Colonic mucosa (tissue), 4 donors: ENCODE measurements at places on chromosomes 16 and 17. TPM values are rescaled to one million over a fixed set of nuclear protein-coding genes. Genes with fewer than 3 reads are reported as not detected.

PRDM7 gene
- total RNA-seq: not detected

ARHGAP44 gene
- total RNA-seq: 51.5 TPM

STH gene
- total RNA-seq: not detected

KRTAP9-2 gene
- total RNA-seq: not detected

SCO1 gene
- total RNA-seq: 54.7 TPM

- DNase-seq: no peak
Observed at GRCh38 chr16:26374279-26374925, 682.6 kb downstream of the HS3ST4 start.

DNA sequence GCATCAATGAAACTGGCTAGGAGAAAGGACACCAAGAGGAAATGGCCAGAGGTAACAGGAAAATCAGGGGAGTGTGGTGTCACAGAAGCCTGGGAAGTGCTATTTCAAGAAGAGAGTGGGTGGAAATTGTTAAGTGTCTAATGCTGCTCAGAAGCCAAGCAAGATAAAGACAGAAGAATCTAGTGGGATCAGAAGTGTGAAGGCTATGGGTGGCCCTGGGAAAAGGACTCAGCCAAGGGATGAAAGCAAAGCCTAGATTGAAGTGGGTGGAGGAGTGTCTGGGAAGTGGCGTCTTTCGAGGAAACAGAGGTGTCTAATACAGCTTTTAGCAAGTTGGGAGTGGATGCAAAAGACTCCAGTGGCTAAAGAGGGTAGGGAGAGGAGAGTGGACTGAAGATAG lies 13.4 kb downstream of the PDZD9 start:
- no peak for DNase-seq

DNA sequence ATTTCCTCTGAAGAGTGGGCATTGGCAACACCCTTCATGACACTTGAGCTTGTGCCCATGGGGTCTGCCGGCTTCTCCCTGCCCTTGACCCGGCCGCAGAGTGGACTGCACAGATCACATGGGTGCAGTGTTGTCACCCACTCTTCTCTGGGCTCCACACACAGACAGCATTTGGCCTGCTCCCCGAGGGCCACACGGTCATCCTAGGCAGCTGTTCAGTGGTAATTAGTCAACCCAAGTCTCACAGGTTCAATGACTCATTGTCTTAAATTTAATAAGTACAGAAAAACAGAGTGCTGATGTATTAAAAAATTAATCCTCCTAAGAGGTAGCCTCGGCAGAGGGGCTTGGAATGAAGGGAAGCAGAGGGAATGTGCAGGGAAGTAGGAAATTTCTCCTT lies 204.8 kb downstream of the MSI2 start:
- DNase-seq: no peak

- no peak for DNase-seq
Observed at GRCh38 chr17:35214631-35215273, 20.6 kb upstream of the SLC35G3 start.

GRCh38 chr17:80182118-80182844 lies 12.5 kb downstream of the CARD14 start:
- DNase-seq: no peak
